ENCODE measurements at places on chromosomes 16 and 17. TPM values are rescaled to one million over a fixed set of nuclear protein-coding genes. Genes with fewer than 3 reads are reported as not detected.

Gene GJD3
- 3.6 TPM for total RNA-seq

Gene IL17C
- total RNA-seq = not detected

Gene ITGAL
- total RNA-seq = not detected

Gene SETD1A
- 24.6 TPM for total RNA-seq

Gene CIBAR2
- total RNA-seq = not detected

- no peak for DNase-seq
Measured at GRCh38 chr16:10988164-10988803, 43.9 kb downstream of the CLEC16A start.

- no peak for DNase-seq
Measured at GRCh38 chr17:27770877-27771276, 29.5 kb downstream of the NOS2 start.

DNA sequence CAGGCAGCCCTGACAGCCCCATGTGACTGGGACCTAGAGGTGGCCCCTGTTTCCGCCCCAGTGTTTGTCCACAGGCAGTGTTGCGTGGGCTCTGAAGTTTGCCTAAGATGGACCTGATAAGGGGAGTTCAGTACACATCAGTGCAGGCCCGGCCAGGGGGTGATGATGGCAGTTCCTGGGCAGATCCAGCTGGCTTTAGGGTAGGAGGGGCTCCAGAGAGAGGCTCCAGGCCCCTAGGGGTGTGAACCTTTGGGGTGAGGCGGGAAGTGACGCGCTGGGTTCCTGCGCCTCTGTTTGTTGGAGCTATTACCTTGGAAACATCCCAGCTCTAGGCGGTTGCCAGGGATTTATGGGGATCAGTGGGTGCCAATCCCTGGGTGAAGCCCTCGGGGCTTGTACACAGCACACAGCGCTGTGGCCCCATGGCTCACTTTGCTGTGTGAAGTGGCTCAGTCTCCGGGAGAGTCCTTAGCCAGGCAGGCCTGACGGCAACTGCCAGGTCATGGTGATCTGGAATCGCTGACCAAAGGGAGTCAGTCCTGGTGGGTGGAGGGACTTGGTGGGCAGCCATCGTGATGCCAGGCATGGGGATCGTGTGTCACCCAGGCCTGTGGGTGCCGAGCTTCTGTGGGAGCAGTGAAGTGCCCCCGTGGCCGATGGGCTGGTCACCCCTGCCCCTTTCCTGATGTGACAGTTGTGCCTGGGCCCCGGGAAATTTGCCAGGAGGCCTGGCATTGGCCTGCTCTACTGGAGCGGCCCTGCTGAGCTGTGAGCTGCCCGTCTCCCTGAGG, 146.1 kb downstream of the SEC14L1 start:
- peak; percentile 23 for DNase-seq

DNA sequence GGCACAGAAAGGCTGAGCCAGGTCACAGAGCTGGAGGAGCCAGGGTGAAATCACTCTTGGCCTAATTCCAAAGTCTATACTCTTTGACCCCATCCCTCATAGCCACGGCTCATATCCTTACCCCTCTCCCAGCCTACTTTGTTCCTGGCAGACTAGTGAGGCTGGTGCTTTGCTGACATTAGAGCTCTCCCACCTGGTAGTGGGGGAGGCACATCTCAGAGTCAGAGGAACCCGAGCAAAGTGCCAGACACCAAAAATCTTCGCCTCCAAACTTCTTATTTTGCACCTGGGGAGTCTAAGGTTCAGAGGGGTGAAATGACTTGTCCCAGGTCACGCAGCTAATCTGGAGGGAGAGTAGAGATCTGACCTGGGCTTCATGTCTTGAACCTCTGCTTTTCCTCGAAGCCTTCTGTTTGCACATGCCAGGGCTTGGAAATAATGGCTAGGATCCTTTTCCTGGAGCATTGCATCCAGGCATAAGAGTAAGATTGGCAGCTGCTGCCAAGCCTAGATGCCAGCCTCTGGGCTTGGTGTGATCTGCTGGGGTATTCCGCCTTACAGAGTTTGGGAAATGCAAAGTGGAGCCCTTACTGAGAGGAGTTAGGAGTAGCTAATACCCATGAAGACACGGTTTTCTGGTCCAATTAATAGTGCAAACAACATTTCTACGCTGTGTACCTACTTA, 126.9 kb downstream of the SPACA3 start:
- DNase-seq = no peak

GRCh38 chr16:31333686-31334649, 21.0 kb upstream of the ITGAX start:
- DNase-seq = no peak

DNA sequence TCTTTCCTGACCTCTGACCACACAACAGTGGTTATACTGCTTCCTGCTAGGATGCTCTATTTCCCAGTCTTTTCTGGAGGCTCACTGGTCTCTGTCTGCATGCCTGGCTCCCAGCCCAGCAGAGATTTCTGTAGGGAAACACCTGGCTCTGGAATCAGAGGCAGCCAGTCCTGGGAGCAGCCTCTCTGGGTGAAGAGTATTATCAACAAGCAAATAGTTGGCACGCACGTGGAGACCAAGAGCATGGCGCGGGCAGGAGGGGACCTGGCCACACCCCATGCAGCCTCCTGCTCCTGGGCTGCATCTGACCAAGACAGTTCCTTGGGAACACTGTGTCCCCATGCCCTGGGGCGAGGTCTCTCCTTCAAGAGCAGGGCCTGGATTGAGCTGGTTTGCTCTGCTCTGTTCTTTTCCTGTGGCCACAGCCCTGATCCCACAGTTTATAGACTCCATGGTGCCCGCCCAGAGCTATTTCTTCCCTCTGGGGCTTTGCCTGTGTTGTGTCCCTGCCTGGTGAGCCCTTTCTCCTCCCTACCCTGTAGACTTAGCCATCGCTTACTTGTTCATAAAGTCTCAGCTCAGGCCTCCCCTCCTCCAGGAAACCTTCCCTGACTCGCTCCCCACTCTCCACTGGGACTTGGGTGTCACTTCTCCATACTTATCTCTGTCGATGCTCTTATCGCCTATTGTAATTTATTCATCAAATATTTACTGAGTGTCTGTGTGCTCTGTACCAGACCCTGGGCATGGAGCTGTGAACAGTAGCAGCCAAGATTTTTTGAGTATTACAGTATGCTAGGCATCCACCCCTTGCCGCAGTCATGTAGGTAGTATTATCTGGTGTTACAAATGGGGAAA, 60.6 kb downstream of the SCNN1B start:
- DNase-seq = peak; percentile 7
